Prostate gland (tissue), 2 donors: ENCODE measurements at places on chromosomes 4 and X. TPM values are rescaled to one million over a fixed set of nuclear protein-coding genes. Genes with fewer than 3 reads are reported as not detected.

- no peak for DNase-seq
Observed at GRCh38 chr4:6222761-6223292, 22.5 kb upstream of the JAKMIP1 start.

UGT2B11 gene
- total RNA-seq, result not detected

DNA sequence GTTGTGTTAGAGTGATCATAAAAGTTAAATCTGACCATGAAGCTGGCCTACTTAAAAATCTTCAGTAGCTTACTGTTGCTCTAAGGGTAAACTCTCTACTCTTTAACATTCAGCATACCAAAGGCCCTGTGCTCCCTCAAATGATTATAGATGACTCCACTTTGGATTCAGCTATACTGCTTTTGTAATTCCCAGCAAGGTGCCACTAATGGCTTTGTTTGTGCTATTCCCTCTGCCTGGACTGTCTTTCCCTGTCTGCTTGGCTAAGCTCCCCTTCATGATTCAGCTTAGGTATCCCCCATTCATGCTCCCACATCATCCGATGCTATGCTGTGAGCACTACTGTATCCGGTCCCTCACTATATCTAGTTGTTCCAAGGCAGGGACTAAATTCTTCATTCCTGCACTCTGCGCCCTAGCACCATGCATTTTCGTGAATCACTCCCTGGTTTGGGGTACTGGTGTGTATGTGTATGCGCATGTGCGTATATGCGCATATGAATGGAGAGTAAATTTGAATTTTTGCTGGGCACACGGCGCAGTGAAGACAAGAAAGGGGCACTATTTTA lies 453 bp upstream of the PBDC1 start:
- DNase-seq, result no peak

INTS6L gene
- 25.7 TPM for total RNA-seq

GRCh38 chrX:10244915-10245622 lies 88.3 kb downstream of the CLCN4 start:
- DNase-seq, result no peak

SPP1 gene
- 6.4 TPM for total RNA-seq

- DNase-seq, result no peak
Observed at GRCh38 chrX:21781525-21781924, 23.6 kb upstream of the SMPX start.

OPHN1 gene
- total RNA-seq, result 18.7 TPM

KIAA1210 gene
- 0.68 TPM for total RNA-seq

ATOH1 gene
- not detected for total RNA-seq

GRCh38 chr4:4667622-4668081 lies 125.8 kb upstream of the STX18 start:
- no peak for DNase-seq

DNA sequence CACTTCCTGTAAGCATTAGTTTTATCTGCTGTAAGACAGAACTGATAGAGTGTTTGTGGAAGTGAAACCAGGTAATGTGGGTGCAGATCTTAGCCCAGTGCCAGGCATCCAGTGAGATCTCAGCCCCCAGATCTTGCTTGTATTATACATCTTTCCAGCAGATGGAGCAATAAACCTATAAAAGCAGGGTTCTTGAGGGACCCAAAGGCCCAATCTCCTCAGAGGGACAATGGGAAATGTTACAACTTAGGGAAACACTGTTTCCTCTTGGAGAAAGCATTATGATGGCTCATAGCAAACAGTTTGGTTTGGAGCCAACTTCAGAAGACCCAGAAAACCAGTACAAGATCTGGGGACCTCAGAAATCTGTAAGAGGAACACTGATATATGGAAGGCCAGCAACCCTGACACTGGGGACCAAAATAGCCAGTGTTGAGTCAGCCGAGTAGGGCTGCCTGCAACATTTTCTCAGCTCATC lies 206.3 kb downstream of the SLC7A11 start:
- no peak for DNase-seq

RASSF6 gene
- total RNA-seq, result 17.5 TPM
